ENCODE measurements at places on chromosomes 11 and 22.

- DNase-seq, result no peak
These were observed 47.0 kb downstream of the RCN1 start for GRCh38 chr11:32137869-32138268.

GRCh38 chr11:75689863-75690609, 21.2 kb upstream of the MAP6 start:
- DNase-seq, result no peak

GRCh38 chr22:38564669-38565068, 5.3 kb downstream of the DMC1 start:
- no peak for DNase-seq

DNA sequence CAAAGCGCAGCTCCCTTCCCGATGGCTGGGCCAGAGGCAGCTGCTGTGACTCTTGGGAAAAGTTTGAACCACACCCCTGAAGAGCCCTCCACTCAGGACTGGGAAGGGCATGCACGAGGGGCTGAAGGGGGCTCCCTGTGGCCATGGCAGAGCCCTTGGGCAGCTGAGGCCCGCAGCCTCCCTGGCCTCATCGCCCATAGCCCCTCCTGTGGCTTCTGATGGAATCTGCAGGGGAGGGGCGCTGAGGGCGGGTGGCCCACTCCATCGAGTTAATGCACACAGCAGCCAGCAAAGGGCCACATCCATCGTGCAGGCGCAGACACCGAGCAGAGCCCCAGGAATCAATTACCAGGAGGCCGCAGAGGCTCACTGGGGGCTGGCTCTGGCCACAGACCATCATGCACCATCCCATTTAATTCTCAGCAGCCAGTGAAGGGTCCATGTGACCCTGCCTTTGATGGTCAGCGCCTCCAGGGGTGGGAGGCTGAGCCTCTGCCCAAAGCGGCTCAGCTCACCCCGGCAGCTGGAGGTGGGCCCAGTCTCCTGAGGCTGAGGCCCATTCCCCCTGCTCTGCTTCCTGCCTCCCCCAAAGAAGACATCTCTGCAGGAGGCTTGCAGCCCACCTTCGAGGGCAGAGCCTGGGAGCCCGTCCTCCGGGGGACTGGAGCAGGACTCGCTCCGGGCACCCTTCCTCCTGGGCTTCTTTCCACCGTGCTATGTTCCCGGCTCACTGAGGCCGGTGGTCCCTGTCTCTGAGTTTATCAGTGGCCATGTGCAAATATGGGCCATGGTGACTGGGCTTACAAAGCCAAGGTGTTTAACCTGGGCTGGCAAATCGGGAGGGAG, 1410.2 kb downstream of the BRD1 start:
- DNase-seq, result no peak

DNA sequence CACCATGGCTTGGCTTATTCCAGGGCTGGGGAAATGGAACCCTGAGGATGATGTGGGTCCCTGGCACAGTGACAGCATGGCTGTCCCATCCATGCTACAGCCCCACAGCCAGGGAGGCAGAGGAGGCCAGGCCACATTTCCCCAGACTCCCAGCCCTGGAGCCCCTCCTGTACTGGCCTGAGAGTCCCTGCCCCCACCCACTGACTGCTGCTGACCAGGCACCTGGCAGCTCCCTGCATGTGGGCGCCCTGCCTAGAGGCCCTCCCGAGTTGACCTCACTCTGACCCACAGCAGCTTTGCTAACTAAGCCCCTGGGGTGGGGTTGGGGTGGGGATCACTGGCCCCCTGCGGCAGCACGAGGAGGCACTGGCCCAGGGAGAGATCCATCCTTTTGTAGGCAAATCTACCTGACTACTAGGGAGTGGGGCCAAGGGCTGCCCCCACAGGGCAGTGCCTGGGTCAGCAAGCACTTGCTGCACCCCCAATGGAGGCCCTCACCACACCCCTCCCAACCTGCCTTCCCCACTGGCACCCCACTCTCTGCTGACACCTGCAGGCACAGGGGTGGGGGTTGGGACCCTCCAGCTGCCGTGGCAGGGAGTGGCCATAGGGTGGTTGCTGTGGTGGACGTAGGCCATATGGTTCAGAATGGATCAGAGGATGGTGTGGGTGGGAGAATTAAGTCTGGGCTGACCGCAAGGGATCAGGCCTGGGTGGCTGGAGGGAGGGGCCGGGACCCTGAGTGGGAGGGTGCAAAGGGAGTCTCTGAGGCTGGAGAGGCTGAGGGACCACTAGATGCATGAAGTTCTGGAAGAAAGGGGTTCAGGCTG, 17.4 kb downstream of the ARVCF start:
- DNase-seq, result no peak

DNA sequence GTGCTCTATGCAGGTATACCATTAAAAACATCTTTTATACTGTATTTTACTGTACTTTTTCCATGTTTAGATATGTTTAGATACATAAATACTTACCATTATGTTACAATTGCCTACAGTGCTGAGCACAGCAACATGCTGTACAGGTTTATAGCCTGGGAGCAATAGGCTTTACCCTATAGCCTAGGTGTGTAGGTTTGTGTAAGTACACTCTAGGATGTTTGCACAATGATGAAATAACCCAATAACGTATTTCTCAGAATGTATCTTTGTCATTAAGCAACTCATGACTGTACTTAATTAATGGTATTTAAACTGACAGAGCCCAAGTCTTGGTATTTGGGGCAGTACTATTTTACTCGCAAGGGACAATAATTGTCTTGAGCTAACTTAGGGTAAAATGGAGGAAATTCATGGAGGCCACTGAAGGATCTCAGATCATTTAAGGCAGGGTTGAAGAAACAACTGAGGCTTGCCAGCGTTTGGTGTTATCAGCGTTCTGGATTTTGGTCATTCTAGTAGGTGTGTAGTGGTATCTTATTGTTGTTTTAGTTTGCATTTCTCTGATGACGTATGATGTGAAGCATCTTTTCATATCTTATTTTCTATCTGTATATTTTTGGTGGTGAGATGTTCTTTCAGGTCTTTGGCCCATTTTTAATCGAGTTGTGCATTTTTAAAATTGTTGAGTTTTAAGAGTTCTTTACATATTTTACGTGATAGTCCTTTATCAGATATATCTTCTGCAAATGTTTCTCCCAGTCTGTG, 42.4 kb downstream of the ADAMTS15 start:
- no peak for DNase-seq

GRCh38 chr11:4436411-4436810, 12.7 kb upstream of the OR52K2 start:
- no peak for DNase-seq

- DNase-seq, result no peak
These were observed 19.0 kb downstream of the SEC14L3 start for GRCh38 chr22:30452861-30453260.

GRCh38 chr11:9973921-9974320, 310.0 kb downstream of the SWAP70 start:
- DNase-seq, result no peak

- DNase-seq, result no peak
These were observed 15.9 kb downstream of the PRSS23 start for GRCh38 chr11:86816251-86816726.

DNA sequence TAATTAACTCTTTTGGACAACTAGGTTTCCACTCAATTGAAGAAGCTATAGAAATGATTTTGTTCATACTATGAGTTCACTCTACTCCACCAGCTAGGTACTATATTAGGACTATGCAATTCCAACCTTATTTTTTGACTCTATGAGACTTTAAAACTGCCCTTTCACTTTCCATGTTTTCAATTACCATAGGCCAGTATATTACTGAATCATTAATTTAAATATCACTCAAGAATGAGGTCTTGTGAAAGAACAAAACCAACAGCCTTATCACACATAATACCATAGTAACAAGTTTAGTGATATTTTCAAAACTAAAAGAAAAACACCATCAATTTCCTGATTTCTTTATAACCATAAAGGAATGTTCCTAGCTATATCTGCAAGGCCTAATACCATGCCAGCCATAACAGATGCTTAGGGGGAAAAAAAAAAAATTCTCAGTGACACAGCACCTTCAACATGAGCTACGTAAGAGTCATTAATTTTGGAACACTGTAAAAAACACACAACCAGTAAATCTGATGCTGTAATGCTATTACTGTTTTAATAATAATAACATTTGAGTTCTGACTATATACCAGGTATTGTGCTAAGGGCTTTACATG, 6.1 kb downstream of the DCUN1D5 start:
- no peak for DNase-seq

DNA sequence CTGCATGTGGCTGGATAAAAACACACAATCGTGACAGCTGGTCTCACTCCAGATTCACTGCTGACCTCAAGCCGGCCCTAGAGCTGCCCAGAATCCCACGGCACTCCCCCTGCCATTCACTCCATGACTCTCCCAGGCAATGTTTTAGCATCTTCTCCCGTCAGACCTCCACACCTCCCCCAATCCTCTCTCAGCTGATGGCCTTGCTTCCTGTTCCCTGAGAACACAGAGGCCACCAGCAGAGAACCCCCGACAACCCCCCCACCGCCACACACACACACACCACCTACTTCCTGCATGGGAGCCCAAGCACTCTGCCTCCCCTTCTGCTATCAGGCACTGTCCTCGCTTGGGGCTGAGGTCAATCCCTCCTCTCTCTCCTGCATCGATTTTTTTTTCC, 9.3 kb downstream of the TNKS1BP1 start:
- no peak for DNase-seq

GRCh38 chr11:850775-851763, 8.4 kb downstream of the TSPAN4 start:
- DNase-seq, result no peak

GRCh38 chr22:50323900-50324299, 2.9 kb downstream of the DENND6B start:
- DNase-seq, result no peak

DNA sequence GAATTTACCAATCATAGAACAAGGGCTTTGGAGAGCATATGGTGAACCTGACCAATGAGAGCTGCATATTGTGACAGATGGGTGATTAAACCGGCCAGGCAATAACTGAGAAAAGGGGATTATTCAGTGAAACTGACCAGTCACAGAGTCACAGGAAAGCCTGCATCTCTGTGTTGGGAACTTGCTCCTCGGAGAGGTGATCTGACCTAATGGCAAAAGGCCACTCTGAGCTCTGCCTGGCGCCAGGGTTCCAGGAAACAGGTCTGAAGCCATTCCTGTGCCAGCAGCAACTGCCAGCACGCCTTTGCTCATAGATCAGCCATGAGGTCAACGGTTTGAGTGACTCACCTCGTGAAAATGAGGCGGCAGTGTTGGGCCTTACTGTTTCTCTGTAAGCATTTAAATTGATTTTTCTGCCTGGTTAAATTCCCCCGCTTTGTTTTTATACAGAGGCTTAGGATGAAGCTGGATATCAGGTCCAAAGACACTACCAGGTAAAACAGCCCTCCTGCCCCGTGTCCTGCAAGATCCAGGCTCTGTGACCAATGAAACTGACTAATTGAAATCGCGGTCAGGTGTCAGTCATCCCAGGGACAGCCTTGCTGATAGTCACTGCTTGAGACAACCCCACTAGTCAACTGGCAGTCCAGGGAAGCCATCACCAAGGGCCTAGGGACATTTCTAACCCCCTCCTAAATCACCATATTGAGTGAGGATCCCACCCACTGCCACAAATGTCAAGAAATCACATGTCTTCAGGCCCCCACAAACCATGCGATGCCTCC, 35.8 kb upstream of the MYOD1 start:
- no peak for DNase-seq

- DNase-seq, result no peak
These were observed 125.6 kb upstream of the SORL1-AS1 start for GRCh38 chr11:121578251-121578976.

GRCh38 chr22:21839765-21840140, 27.7 kb downstream of the MAPK1 start:
- no peak for DNase-seq

DNA sequence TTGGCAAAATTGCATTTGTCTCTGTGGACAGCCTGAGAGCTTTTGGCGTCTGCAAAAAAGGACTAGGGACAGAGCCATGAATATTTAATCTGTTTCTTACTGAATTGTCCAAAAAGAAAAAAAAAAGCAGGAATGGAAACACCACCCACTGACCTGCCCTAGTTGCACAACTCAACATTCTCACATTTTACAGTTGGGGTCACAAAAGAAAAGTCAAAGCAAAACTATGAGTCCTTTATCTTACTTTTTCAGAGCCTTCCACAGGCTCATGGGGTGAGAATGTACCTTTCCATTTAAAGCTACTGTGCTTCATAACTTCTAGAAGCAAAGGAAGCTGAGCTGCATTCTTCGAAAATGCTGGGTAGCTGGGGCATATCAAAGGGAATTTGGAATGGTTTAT, 225.7 kb downstream of the FAM76B start:
- DNase-seq, result no peak

DNA sequence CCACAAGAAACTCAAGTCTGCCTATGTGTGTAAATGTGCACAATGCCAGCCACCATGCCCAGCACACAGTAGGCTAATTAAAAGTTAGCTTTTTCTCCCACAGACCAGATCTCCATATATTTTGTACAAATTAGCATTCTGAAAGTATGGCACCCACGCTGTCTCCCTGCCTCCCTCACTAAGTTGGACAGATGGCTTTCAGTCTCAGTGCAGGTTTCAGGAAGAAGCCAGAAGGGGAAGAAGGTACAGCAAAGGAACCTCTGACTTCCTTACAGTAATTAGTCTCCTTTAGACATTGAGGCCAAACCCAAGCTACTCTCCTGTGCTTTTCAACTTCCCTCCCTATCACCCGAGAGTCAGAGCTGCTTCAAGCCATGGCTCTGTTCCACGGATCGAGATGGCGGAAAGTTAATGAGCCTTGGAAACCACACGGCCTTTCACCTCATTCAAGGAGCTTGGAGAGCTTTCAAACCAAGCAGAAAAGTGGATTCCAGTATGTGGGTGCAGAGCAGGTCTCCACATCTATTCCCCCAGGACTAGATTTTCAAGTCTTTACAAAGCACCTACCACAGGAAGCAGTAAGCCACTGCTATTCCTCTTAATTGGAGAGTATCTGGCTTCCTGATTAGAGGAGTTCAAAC, 221.1 kb upstream of the NARS2 start:
- no peak for DNase-seq

GRCh38 chr11:116736763-116737162, 36.0 kb downstream of the BUD13 start:
- DNase-seq, result no peak

DNA sequence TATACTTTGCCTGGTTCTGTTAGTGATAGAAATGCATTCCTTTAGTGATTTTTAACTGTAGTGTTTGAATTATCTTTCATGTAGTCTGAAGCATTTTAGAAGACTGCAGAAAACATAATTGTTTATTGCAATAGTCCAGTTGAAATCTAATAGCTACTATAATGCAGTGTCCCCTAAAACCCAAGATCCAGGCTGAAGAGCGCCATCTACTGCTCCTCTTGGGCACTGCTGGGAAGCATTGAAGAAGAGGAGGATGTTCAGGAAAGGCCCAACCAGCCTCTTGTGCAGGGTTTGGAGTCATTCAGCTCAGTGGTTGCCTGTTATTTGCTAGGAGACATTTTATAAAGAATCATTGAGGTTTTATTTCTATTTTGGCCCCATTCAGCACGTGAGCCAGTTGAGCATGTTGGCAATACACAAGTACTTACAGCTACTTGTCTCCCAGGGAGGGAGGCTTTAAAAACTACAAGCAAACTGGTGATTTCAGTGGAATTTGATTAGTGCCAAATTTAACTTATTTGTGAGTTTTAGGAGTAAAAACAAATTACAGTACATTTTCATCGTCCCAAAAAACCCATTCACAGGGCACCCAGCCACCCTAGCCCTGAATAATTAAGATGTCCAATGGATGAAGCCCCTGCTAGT, 74.9 kb upstream of the HORMAD2 start:
- DNase-seq, result no peak
